ENCODE measurements at places on chromosomes 3 and 15.

DNA sequence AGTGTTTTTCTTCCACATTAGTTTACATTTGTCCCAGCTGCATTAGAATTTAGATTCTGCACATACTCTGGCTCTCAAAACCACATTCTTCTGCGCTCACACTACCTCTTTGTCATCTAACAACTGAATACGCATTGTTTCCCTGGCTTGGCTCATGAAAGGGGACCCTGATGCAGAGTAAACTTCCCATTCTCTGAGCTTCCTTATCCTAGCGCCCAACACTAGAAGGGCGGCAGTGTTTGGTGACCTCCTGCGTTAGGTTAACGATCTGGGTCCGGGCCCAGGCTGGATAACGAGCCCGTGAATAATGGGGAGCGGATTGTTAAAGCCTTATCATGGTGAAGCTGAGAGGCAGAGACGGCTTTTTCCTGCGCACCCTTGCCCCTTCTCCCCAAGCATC is 63.9 kb downstream of the ETV5 start:
- no peak for DNase-seq

- DNase-seq: no peak
Measured at GRCh38 chr3:161150001-161150525, 44.9 kb upstream of the B3GALNT1 start.

GRCh38 chr15:89662893-89663626 is 7.8 kb upstream of the KIF7 start:
- no peak for DNase-seq

DNA sequence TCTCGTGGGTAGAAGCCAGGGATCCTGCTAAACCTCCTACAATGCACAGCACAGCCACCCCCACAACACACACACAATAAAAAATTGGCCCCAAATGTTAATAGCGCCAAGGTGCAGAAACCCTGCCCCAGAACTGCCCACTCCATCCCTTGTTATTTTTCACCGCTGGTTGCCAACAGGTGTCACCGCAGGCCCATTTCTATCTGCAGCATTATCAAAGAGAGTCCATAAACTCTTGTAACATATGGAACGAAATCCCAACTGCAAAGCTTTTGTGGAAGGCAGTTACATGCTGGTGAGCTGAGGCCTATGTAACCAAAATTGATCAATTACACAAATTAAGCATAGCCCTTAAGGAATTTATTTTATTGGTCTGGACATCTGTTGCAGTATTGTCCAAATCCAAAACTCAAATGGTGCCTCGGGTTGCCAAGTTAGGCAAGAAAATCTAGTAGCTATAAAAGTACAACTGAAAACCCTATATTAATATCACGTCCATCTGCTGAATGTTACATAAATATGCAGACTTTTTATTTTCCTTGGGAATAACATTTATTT is 66.2 kb downstream of the SAMMSON start:
- no peak for DNase-seq

DNA sequence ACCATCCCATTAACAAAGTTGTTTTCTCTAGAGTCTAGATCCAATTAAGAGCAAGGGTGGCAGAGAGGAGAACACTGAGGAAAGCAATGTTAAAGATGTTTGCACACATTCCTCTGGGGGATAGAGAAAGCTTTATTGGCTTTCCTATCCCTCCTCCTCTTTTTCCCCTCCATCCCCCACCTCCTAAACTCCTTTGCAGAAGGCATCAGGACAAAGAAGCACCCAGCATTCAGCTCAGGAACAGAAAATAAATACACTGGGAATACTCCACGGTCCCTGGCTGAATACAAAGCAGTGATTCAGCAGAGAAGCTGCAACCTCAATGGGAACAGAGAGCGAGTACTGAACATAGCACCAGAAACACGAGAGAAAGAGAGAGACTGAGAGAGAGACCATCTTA is 21.9 kb downstream of the LSAMP start:
- DNase-seq: no peak

- DNase-seq: no peak
Measured at GRCh38 chr15:79282371-79283251, at the start of gene ANKRD34C. Gene ANKRD34C, plus strand, starts transcription at chr15:79282722. Its CDS starts 10,563 bp downstream, at chr15:79293285.

Data from CD4-positive, alpha-beta T cell treated with Interleukin-15 for 4 hours (primary cell).